ENCODE measurements at places on chromosomes 2 and 18. TPM values are rescaled to one million over a fixed set of nuclear protein-coding genes. Genes with fewer than 3 reads are reported as not detected.
A peak's percentile ranks its signal among the peaks of the same experiment; 100 is the strongest.

The PXDN gene
- total RNA-seq: 228 TPM

The ASXL3 gene
- total RNA-seq: 1.5 TPM

The SERPINB4 gene
- not detected for total RNA-seq

The TXNDC2 gene
- total RNA-seq: 0.22 TPM

The CKAP2L gene
- not detected for total RNA-seq

The DUSP19 gene
- 0.67 TPM for total RNA-seq

GRCh38 chr2:136962105-136962725 is 196.9 kb downstream of the THSD7B start:
- no peak for DNase-seq

DNA sequence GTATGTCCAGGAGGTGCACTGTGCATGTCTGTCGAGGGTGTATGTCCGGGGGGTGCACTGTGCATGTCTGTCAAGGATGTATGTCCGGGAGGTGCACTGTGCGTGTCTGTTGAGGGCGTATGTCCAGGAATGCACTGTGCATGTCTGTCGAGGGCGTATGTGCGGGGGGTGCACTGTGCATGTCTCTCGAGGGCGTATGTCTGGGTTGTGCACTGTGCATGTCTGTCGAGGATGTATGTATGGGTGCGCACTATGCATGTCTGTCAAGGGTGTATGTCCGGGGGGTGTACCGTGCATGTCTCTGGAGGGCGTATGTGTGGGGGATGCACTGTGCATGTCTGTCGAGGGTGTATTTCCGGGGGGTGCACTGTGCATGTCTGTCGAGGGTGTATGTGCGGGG is 249.3 kb upstream of the MYT1L start:
- DNase-seq: peak; percentile 75

GRCh38 chr18:74468547-74469061 is 11.5 kb upstream of the DIPK1C start:
- DNase-seq: no peak

GRCh38 chr2:85244828-85245227 is 83.0 kb downstream of the TGOLN2 start:
- peak; percentile 53 for DNase-seq
